ENCODE measurements at places on chromosomes 3 and 15.

- no peak for ATAC-seq
Observed at GRCh38 chr3:170473358-170473757, 54.7 kb downstream of the CLDN11 start.

GRCh38 chr15:51094606-51095569 is at the start of gene TNFAIP8L3:
TNFAIP8L3 (minus strand) TSS chr15:51094906; CDS start chr15:51094595, 311 bp downstream.
- peak; percentile 56 for ATAC-seq

DNA sequence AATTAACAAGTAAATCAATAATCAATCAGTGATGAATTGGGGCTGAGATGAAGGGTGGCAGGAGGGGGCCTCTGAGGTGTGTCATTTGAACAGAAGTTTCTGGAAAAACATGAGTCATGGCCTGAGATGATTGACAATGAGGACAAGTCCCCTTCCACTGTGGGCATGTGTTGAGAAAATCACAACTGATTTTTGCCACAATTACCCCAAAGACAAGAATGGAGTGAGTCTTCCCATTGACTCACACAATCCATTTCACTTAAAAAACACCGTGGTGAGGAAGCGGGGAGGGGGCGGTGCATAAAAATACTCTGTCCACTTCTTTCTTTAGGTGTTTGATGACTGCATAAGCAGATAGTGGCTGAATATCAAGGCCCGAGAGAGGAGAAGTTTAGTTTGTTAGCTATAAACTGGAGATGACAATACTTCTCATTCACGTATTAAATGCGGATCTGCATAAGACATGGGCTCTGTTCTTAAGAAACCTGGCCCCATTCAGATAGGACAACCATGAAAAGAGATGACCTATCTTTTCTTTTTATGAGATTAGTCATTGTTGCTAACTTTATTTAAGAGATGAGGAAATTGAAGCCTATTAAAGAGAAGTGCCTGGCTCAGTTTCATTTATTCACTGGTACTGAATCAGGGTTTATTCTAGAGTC is 34.7 kb downstream of the SHC4 start:
- no peak for ATAC-seq

DNA sequence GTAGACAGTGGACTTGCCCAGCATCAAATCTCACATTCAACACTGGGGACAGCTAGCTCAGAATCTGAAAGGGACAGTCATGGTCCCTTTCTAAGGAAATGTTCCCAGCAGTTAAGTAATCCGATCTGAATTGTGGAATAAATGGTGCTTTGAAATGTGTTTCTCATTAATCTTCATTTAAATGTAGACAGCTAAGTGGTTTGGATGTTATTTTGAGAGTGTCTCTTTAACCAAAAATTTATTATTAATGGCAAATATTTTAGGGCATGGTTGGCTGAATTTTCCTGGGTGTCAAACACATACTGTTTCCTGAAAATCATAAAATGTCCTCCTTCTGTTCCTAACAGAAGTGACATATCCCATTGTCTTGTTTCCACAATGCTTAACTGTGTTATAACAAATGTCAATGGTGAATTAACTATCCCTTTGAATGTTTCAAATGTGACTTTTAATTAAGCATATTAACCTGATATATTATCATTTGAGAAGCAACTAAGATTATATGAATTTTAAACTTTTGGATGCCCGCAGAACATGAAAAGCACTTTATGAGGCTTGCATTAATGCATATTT is 210.8 kb downstream of the CHST2 start:
- no peak for ATAC-seq

GRCh38 chr3:187005827-187006481 is 75.6 kb downstream of the ST6GAL1 start:
- ATAC-seq: no peak

GRCh38 chr3:143083781-143084180 is 35.8 kb upstream of the CHST2 start:
- ATAC-seq: no peak

GRCh38 chr3:107681396-107681795 is 158.6 kb downstream of the BBX start:
- no peak for ATAC-seq
